Activated naive CD4-positive, alpha-beta T cell treated with anti-CD3 and anti-CD28 coated beads for 36 hours (primary cell): ENCODE measurements at places on chromosomes 1 and 21.

DNA sequence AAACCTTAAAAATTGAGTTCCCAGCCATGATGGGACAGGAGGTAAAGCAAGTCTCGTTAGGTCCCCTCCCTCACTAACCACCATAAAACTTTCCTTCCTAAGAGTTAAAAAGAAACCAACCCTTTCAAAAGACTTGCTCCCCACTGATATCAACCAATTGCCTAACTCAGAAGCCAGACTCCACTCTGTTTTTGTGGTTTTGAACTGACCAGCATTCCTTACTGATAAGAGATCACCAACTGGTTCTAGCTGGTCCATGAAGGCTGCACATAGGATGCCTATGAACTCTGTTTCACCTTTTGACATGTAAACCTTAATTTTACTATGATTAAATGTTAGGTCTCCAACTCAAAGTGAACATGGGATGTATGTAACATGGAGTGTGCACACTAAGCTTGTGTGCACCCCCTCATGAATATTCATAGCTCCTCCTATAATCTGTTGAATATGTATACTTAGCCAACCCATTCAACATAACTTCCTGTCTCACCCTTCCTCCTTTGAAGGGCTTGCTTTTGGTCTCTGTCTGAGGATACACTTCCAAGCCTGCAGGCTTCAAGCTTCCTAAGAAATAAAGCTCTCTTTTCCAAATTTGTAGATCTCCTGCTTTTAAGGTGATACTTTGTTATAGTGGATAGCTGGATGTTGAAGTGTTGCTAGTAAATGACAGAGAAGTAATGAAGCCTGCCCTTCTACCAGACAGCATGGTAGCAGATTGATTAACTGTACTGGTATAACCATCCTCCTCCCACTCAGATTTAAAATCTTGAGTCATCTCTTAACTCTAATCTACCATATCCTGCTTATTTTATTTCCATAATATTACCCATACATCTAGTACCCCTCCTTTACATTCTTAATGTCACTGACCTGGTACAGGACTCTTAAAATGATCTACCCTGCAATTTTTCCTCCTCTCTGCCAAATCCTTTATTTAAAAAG is 95.6 kb downstream of the ZNF644 start:
- no peak for DNase-seq

DNA sequence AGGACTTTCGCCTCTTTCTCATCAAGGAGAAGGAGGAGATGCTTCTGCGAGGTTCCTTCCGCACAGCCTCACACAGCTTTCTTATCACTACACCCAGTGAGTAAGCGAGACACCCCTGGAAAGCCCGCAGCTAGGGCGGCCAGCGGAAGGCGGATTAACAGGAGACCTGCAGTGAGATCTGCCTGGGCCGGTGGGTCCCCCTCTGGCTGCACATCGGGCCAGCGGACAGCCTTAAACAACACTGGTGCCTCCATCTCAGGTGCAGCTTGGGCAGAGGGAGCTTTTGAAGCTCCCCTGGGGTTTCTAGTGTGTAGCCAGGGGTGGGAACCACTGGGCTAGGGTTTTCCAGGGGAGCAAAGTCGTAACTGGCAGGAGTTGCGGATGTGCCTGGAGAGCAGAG is 17.5 kb upstream of the MTARC1 start:
- DNase-seq: no peak

- DNase-seq: no peak
Measured at GRCh38 chr1:212201461-212201860, 83.7 kb upstream of the PPP2R5A start.

GRCh38 chr1:211928993-211929637 is 98.6 kb upstream of the LPGAT1 start:
- DNase-seq: no peak

GRCh38 chr1:55384637-55385036 is 169.5 kb upstream of the USP24 start:
- peak; percentile 17 for DNase-seq

DNA sequence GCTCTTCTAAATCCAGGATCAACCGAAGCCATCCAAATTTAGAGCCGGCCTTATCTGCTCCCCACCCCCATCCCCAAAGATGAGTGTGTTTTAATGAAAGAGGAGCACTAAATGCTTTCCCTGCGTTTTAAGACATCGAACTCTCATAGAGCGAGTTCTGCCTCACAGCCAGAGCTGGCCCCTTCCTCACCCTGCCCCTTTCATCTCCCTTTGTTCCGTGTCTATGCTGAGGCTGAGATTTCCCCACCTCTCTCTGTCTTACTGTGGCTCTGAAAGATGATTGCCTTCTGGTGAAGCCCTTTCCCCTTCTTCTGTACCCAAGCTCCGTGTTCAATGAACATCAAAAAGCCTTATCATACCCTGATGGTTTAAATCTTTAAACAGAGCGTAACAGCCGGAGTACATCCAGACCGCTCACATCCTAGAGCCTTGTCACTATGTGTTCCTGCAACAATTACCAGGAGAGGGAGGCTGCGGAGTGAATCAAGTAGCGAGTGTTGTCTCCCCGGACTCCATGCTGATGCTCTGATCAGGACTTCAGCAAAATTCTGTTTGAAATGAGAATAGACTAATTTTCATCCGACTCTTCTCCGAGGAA is 110.1 kb downstream of the ZNF326 start:
- DNase-seq: no peak

GRCh38 chr1:103250441-103250861 is 142.1 kb upstream of the COL11A1 start:
- DNase-seq: no peak

DNA sequence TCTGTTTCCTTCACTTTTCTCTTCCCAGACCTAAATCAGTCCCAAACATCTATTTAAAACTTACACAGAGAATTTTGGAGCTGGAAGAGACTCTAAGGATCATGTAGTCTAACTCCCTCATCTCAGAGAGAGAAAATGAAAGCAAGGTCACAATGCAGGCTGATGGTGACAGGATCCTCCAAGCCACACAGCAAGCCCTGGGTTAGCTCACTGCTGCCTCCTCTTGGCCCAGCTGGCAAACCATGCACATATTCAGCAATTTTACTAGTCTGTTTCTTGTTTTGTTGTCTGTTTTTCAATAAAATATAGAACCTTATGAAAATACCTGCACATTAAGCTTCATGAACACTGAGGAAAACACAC is 27.7 kb upstream of the LY9 start:
- DNase-seq: peak; percentile 96

DNA sequence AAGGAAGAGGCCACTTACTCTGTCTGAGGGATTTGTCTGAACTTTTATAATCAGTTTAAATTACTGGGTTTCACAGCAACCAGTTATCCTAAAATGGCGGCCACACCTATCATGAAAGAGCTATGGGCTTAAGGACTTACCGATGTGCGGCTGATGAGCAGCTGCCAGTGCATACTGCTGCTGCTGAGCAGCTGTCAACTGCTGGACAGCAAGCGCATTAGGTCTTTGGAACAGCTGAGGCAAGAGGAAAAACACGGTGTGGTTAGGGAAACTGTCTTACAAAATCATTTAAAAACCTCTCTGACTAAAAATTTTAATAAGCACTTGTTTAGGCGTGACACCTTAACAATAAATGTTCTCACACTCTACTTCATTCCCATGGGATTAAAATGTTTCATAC is 72.6 kb upstream of the SDC3 start:
- no peak for DNase-seq

DNA sequence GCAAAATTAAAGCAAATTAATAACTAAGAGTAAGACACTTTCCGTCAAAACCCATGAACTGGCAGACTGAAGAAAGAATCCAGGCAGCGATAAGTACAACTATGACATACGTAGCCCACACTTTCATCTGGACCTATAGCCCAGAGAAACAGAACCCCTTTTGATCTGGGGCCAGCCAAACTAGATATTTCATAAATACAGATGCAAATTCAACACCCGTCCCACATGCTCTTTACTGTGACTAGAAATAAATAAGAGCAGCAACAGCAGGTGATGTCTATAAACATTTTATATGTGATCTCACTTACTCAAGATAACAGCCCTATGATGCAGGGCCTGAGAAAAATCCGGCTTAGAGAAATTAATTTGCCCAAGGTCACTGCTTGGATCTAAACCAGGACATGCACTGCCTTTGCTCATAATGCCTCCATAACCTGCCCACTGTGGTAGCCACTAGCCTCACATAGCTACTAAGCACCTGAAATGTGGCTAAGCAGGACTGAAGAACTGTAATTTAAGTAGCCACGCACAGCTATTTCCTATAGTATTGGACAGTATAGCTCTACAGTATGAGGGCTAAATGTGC is 130.2 kb downstream of the TGFBR3 start:
- DNase-seq: no peak

DNA sequence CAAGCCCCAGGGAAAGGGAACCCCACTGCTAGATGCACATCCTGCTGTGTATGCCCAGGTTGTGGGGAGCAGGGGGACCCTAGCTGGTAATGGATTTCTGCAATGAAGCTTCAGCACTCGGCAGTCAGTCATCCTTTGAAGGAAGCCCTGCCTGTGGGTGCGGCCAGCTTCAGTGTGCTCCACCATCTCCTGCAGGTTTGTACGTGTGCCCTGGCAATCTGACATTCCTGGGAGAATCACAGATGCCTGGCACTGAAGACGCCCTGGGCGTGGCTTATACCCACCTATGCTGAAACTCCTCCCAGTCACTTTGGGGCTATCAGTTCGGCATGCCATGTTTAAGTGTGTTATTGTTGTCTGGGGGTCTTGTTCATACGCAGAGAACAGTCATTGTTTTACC is 6.8 kb downstream of the SPRR5 start:
- DNase-seq: no peak

- DNase-seq: no peak
Measured at GRCh38 chr21:44778983-44779382, 22.6 kb downstream of the UBE2G2 start.

GRCh38 chr1:3052501-3052900 is 16.5 kb upstream of the PRDM16 start:
- DNase-seq: no peak

- no peak for DNase-seq
Measured at GRCh38 chr21:45164124-45164511, 89.7 kb downstream of the ADARB1 start.

GRCh38 chr1:31647106-31647505 is 2.4 kb upstream of the PEF1 start:
- no peak for DNase-seq

DNA sequence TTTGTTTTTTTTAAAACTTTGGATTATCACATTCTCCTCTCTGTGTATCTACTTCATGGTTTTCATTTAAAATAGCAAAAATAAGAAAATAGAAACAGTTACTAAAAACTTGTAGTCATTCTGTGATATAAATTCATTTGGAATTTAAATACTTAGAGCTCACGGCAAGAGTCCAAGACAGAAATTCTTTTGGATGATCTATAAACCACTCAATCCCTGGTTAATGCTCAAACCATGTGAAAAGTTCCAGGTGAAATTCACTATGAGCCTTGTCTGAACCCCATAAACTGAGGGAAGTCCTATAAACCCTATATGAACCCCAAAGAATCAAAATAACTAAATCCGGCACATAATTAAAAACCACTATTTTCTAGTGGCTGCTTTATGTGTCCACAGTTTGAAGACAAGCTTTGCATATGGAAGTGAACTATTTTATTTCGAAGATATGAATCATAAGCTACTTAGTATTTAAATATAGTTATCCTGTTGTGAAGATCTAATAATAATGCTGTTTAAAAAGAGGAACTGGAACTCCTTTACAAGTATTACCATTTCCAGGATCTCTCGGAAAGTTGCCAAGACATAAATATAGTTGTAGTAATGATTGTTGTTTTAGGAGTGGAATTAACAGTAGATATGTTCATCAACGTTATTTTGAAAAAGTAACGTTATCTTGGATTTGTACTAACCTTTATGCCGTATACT is 163.5 kb downstream of the NFIA start:
- DNase-seq: no peak

DNA sequence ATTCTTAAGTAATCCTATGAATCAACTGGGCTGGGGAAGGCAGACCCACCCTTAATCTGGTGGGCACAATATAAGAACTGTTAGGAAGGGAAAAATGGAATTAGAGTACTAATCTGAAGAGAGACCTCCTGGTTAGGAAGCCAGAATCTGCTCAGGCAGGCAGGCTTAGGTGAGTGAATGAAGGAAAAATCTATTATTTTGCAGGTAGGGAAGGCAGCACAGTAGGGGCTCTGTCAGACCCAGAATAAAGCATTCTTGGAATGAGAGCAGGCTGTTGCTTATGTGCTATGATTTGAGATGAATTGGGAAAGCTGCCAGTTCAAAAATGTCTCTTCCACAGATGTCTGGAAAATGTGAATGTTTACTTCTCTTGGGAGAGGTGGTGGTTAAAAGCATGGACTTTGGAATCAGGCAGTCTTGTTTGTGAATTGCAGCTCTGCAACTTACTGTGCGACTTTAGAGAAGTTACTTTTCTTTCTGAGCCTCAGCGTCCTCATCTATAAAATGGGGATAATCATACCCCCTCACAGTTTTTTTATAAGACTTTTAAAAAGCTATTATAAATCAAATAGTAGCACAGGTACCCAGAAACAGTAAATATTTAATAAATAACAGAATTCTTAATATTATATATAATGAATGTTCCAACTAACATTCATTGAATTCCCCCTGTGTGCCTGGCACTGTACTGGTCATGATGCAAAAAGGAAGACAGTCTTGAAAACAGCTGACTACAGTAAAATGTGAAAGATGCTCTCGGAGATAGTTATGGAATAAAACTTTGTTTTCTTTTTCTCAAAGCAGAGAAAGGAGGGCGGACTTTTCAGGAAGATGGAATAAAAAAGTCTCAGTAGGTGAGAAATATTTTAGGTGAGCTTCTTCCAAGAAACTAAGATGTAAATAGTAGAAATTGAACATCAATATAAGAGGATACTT is 15.3 kb upstream of the ZNF644 start:
- DNase-seq: no peak

- no peak for DNase-seq
Measured at GRCh38 chr21:17967319-17967718, 148.2 kb upstream of the C21orf91 start.

DNA sequence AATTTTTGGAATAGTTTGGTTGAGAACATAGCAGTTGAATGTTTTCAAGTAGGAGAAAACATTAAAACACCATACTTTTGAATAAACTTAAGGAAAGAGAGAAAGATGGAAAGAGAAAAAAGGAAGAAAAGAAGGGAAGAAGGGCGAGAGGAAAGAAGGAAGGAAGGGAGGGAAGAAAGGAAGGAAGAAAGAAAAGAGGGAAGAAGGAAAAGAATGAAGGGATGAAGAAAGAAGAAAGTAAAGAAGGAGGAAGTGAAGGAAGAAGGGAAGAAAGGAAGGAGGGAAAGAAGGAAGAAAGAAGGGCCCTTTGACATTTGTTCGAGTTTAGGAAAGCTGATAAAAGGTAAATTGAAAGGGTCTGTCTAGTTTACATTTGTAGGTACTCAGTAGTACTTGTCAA is 482.7 kb downstream of the SIPA1L2 start:
- DNase-seq: no peak

GRCh38 chr1:243415663-243416408 is 160.0 kb downstream of the SDCCAG8 start:
- DNase-seq: no peak
